ENCODE measurements at places on chromosomes 3 and 15.
A peak's percentile ranks its signal among the peaks of the same experiment; 100 is the strongest.

DNA sequence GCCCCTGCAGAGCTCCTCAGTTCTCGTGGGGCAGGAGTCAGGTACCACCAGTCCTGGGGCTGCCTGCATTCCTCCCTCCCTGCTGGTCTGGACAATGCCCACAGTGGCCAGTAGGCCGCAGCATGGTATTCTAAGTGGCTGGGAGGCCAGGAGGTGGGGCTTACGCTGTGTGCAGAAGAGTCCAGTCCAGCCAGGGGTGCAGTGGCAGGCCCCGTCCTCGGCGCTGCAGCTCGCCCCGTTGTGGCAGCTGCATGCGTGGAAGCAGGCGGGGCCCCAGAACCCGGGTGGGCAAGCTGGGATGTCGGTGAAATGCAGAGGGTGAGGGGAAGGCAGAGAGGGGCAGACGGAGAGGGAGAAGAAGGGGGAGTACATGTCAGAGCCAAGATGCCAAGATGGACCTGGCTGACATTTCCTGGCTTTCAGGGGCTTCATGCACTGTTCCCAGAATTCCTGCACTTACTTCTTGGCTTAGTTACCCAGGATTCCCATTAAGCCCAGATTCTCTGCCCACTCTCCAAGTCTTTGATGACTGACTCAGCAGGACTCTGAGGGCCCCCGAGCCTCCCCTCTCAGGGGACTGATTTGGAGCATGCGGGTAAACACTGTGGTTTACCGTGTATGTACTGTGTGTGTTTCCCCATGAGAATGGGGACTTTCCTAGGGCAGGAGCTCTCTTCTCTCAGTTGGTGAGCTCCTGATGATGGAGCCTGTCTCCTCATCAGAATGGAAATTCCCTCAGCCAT is 47.5 kb downstream of the RAB11A start:
- DNase-seq, result peak; percentile 72

DNA sequence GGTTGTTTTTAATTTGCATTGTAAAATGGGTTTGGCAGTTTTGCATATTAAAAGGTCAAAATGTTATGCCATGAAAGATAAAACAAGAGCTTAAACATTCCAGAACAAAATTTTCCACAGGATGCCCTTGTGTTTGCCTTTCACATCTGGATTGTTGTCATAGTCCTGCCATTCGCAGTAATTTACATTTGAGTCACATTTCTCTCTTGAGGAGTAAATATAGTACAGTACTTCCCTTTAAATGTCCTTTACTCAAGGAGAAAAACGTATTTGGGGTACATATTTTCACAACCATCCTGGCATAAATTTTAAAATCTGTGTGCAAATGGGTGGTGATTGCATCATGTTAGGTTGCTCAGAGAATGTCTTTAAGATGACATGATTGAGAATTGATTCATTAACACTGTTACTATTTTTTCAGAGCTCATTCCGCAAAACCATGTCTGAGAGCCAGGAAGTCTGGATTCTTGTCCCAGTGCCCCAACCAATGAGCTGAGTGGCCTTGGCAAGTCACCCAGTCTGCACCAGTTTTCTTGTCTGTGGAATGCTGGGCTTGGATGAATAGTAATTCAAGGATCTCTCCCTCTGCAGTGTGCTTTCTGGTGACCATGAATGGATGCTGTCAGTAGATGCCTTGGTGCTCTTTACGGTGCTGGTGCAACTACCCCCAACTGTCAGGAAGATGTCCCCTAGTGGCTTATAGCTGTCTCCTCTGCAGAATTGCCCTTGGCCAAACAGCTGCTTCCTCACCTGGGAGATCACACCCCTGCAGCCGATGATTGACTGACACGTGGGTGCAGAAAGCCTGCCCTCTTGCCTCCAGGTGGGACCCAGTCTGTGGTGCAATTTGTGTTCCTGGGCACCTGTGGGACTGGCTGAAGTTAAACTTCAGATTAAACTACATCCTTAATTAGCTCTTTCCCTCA is 43.0 kb downstream of the ABHD5 start:
- peak; percentile 68 for DNase-seq

DNA sequence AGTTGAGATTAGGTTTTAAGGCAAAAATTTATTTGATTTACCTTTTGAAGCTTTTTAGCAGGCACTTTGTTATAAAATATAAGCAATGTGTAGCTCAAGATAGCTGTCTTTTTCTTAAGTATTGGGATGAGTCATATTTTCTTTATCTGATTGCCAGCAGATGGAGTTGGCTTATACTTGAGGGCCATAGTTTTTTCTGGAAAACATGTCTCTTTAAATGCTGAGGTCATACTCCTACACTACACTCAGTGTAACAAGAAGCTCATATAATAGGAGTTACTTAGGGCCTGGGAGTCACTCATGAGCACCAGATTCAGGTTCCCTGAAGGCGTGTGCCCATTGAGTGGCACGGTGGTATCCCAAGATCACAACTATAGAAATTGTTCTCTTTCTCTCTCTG is 579.8 kb downstream of the EDEM1 start:
- no peak for DNase-seq

DNA sequence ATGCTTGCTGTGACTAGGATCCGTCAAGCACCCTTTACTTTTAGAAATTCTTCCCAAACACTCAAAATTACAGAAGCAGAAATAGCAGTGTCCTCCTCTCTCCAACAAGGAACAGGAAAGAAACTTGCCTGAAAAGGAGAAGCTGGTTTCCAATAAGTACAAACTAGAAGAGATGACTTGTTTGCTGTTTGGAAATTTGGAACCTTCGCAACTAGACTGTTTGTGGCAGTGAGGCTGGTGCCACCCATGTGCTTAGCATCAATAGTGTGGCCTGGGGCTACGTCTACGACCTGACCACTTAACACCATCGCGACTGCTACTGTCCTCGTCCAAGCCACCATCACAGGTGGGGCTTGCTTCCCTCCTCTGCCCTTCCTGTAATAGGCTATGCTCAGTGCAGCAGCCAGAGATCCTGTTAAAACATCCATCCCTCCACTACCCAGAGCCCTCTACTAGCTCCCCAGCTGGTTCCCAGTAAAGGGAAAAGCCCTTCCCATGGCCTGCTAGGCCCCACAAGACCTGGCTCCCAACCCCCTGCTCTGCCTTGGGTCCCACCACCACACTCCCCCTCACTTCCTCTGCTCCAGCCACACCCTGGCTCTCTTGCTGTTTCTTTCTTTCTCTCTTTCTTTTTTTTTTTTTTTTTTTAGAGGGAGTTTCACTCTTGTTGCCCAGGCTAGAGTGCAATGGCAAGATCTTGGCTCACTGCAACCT is 52.6 kb upstream of the CCR2 start:
- no peak for DNase-seq

GRCh38 chr15:78840661-78841375 is 29.6 kb upstream of the ADAMTS7 start:
- DNase-seq, result no peak

DNA sequence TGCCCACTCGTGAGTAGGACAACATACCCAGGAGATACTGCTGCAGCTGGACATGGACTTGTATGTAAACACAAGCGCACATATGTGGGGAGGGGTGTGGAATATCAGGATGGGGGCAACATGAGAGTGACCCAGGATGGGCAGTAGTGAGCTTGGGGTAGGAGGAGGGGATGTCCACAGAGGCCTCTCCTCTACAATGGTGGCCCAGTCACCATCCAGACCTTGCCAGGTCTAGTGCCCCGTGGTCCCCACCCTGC is 266 bp upstream of the ZBTB47 start:
- no peak for DNase-seq

GRCh38 chr3:142180761-142181362 is 31.5 kb upstream of the TFDP2 start:
- no peak for DNase-seq

DNA sequence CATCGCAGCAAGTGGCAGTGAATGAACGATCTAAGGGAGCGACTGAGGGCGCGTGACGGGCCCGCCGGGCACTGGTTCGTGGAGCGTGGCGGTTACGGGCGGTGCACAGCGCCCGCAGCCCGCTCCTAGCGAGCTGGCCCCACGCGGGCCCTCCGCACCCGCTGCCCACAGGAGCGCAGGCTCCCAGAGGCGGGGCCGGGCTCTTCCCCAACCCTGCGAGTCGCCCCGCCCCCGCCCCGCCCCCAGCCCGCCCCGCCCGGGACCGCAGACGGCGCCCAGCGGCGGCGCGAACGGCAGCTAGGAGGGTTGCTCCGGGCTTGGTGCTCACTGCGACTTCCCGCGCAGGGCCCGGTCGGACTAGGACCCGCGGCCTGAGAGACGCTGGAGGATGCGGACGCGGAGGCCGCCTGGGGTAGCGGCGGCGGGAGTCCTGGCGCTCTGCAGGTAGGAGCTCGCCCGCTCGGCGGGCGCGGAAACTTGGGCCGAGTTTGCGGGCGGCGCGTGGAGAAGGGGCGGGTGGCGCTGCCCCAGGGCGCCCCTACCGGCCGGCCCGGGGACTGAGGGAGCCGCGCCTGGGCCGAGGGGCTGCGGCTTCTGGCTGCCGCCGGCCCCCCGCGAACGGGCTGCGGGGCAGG is at the start of gene C15orf39:
Gene C15orf39, plus strand, starts transcription at position 267 of the 635 bp plus-strand sequence. CDS start 4,167 bp downstream, outside the sequence.
- peak; percentile 90 for DNase-seq

DNA sequence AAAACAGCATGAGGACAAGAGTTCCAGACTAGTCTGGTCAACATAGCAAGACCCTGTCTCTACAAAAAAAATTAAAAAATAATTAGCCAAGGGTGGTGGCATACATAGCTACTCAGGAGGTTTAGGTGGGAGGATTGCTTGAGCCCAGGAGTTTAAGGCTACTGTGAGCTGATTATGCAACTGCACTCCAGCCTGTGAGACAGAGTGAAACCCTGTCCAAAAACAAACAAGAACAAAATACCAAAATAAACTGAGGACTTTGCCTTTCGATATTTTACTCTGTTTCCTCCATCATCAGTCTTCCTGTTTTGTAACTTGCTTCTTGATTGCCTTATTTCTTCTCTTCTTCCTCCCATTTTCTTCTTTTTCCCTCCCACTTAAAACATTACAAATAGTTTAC is 504.4 kb downstream of the ROBO1 start:
- DNase-seq, result no peak

- DNase-seq, result no peak
Measured at GRCh38 chr3:183959214-183959613, 58.5 kb downstream of the ABCC5 start.

- DNase-seq, result no peak
Measured at GRCh38 chr15:91444656-91445055, 344.6 kb downstream of the SV2B start.

DNA sequence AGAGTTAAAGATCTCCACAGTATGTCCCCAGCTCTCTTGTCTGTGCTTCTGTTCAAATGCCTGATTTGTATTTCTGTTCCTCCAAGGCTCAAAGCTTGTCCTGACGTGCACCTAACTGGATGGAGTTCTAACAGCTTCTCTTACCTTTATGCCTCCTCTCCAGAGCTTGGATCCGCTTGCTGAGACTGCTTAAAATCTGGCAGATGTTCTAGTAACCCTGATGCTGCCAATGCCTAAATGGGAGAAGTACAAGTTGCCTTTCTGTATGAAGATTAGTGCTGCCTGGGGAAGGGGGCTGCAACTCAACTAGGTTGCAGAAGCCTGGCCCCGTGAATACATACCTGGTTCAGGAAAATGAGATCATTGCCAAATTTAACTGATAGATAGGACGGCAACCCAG is 354.5 kb upstream of the KCNMB2 start:
- DNase-seq, result no peak

GRCh38 chr15:90082140-90082715 is 20.0 kb downstream of the IDH2 start:
- no peak for DNase-seq

DNA sequence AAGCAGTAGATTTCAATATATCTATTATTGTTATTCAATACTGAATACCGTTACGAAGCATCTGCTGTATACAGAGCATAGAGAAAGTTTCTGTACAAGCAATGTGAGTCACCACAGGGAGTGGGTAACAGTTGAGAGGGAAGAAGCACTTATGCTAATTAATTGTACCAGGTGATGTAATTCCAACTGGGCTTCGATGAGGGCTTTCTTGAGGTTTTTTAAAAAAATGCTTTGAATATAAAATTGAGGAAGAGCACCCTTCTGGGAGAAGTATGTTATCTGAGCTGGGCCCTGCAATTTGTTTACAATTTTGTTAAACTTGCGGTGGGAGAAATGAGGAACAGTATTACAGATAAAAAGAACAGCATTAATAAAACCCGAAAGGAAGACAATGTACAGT is 197.9 kb downstream of the TPRG1 start:
- DNase-seq, result no peak

GRCh38 chr3:58560771-58561311 is 16.4 kb downstream of the FAM107A start:
- DNase-seq, result no peak

DNA sequence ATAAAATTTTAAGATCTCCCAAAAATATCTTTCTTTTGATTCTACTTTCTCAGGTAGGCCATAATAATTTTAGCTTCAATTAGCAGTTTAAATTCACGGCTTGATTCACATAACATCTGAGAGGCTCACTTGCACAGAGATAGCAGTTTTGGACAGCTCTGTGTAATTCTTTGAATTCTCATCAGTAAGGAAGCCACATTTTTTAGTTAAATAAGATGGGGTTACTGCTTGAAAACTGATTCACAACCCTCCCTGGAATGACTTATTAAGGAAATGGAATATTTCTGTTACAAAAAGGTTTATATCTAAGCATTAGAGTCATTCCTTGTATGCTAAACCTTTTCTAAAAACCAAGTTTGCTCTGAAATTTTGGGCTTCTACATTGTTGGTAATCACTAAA is 212.7 kb downstream of the ALCAM start:
- no peak for DNase-seq

- peak; percentile 38 for DNase-seq
Measured at GRCh38 chr15:89749951-89750559, 994 bp downstream of the MESP1 start.

DNA sequence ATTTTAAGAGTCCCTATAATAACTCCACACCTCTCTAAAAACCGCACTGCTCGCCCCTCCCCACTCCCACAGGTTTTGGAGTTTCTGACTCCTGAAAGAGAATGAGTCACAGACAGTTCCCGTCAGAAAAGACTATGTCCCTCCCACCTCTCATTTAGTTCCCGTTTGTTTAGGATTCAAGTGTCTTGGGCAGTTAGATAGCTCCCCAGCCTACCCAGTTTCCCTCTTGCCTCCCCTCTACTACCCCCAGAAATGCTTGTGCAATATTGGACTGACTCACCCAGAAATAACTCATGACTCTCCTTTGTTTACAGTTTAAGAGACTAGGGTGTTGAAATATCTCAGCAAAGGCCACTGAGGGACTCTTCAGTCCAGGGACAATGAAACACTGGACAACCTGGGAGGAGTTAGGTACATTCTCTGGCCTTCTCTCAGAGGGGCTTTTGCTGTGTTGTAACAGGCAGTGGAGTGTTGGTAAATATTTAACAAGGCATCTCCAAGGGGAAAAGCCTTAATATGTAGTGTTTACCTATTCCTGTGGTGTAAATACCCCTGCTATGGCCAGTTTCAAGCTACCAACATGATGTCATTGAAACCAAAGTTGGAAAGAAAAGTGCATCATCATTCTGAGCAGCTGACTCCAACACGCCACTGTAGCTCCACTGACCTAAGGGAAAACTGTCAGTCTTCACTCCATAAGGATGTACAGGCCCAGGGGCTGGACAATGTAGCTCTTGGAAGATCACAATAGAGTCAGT is 96.1 kb upstream of the CHD2 start:
- peak; percentile 64 for DNase-seq

GRCh38 chr3:66457252-66457651 is 43.6 kb downstream of the LRIG1 start:
- DNase-seq, result no peak

GRCh38 chr15:74402873-74403587 is 30.7 kb downstream of the SEMA7A start:
- DNase-seq, result peak; percentile 34

GRCh38 chr15:75008221-75008625 is 12.9 kb downstream of the SCAMP5 start:
- no peak for DNase-seq

GRCh38 chr15:85383470-85384148 is 3.2 kb downstream of the AKAP13 start:
- no peak for DNase-seq

Data from left ventricle myocardium superior (tissue), 1 donor.